CD4-positive, CD25-positive, alpha-beta regulatory T cell (primary cell): ENCODE measurements at places on chromosomes 4 and X. TPM values are rescaled to one million over a fixed set of nuclear protein-coding genes. Genes with fewer than 3 reads are reported as not detected.
A peak's percentile ranks its signal among the peaks of the same experiment; 100 is the strongest.

DNA sequence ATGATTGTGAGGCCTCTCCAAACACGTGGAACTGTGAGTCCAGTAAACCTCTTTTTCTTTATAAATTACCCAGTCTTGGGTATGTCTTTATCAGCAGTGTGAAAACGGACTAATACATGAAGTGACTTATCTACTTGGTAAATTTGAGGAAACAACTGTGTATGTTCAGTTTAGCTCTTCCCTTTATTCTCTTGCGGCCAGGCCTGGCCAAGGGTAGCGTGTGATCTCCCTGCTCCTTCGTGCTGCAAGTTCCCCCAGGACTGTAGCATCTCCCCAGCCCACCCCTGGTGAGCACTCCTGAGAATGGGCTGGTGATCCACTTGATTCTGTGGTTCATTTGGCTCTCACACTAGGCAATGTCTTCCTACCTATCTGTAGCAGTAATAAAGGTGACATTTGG is 53.2 kb upstream of the CHRNA9 start:
- DNase-seq: no peak
- H3K4me1 ChIP-seq: peaks cover 29% of the 10 kb centered on the region
- H3K36me3 ChIP-seq: no peaks in the 10 kb centered on the region
- H3K27ac ChIP-seq: no peak overlapping the region

EREG gene
- not detected for polyA plus RNA-seq

GRCh38 chrX:9765737-9766097 is at the start of gene GPR143:
GPR143 (minus strand) TSS chrX:9765847; CDS start chrX:9765817, 30 bp downstream.
- H3K4me3 ChIP-seq: no peak within 1 kb of the TSS
- H3K36me3 ChIP-seq: no peaks in the 10 kb centered on the region
- no peaks in the 10 kb centered on the region for H3K27me3 ChIP-seq

RBM41 gene
- 10.2 TPM for polyA plus RNA-seq

GRCh38 chrX:9676738-9677097 is 88.9 kb downstream of the GPR143 start:
- DNase-seq: no peak
- no peaks in the 10 kb centered on the region for H3K27me3 ChIP-seq
- H3K4me1 ChIP-seq: peaks cover 6% of the 10 kb centered on the region
- no peaks in the 10 kb centered on the region for H3K36me3 ChIP-seq
- no peak overlapping the region for H3K4me3 ChIP-seq

SYNPO2 gene
- 0.24 TPM for polyA plus RNA-seq

FRG2 gene
- polyA plus RNA-seq: not detected

DNA sequence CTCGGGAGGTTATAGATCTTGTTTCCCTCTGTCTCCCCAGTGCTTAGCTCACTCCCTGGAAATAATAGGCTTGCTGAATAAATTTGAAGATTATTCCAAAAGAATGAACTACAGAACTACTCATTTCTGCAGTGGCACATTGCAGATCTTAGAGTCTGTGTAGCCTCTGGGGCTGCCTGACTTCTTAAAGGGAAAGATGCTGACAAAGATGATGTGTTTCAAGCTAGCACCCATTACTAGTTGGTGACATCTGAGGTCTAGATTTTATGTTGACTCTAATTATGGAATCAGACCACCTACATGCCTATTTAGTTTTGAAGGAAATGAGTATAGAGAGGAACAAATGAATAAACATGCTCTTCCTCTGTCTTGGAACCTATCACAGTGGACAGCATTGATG is 123.7 kb upstream of the KCNIP4 start:
- H3K4me3 ChIP-seq: no peak overlapping the region
- no peaks in the 10 kb centered on the region for H3K27me3 ChIP-seq
- no peaks in the 10 kb centered on the region for H3K4me1 ChIP-seq
- DNase-seq: no peak

- peak overlapping the region; percentile 68 for H3K4me3 ChIP-seq
- peak; percentile 22 for DNase-seq
- H3K36me3 ChIP-seq: peaks cover 4% of the 10 kb centered on the region
- no peaks in the 10 kb centered on the region for H3K27me3 ChIP-seq
- H3K27ac ChIP-seq: peak overlapping the region; percentile 78
- peaks cover 42% of the 10 kb centered on the region for H3K4me1 ChIP-seq
Observed at GRCh38 chrX:47191331-47191730, 2.3 kb upstream of the UBA1 start.

DNA sequence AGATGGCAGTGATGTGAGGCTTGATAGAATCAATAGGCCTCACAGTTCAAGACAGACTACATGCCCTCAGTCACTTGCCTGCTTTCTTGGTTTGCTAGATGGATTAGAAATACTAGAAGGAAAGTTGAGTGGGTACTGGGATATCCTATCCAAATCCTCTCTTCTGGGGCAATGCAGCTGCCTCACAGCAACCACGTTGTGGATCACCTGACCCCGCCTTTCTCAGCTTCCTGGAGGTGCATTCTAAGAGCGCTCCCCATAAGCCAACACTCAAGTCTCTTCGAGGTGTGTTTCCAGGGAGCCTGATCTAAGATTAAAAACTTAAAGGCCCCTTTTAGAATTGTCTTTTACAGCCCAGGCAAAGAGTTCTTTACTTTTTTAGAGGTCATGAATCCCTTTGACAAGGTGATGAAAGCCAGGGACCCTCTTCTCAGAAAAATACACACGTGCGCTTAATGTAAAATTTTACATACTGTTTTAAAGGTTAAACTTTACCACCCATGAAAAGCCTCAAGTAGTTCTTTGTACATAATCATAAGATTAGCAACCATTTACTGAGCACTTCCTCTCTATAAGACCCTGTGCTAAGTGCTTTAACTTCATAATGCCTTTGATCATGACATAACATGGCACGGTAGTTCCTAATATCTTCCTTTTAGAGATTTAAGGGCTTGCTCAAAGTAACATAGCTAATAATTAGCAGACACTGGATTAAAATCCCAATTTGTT is 840 bp upstream of the RPL34 start:
- no peaks in the 10 kb centered on the region for H3K27me3 ChIP-seq
- H3K36me3 ChIP-seq: peaks cover 29% of the 10 kb centered on the region
- H3K27ac ChIP-seq: peak overlapping the region; percentile 91
- peak; percentile 37 for DNase-seq
- H3K4me1 ChIP-seq: peaks cover 33% of the 10 kb centered on the region

DNA sequence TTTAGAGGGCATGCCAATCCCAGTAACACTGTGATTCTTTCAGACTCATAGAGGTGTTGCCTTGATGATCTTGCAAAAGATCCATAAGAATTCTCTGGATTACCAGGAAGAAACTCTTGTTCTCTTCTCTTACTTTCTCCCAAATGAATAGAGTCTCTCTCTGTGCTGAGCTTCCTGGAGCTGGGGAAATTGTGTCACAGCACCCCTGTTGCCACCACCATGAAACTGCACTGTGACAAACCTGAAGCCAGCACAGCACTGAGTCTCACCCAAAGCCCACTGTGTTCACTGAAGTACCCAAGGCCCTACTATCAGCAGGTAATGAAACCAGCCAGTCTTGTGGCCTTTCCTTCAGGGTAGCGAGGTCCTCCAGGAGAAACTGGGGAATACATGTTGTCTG is 332.7 kb upstream of the FGF16 start:
- H3K4me1 ChIP-seq: no peaks in the 10 kb centered on the region
- DNase-seq: no peak
- no peak overlapping the region for H3K27ac ChIP-seq

DNA sequence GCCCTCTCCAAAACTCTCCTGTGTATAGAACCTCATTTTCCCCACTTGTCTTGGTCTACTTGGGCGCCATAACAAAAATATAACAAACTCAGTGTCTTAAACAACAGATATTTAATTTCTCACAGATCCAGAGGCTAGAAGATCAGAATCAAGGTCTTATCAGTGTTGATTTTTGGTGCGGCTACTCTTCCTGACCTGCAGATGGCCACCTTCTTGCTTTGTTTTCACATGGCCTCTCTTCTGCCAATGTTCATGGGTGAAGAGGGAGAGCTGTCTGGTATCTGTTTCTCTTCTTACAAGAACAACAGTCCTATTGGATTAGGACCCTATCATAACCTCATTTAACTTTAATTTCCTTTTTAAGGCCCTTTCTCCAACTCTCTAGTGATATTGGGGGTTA is 177.3 kb downstream of the PABPC4L start:
- no peaks in the 10 kb centered on the region for H3K36me3 ChIP-seq
- no peak for DNase-seq
- H3K4me1 ChIP-seq: no peaks in the 10 kb centered on the region
- H3K4me3 ChIP-seq: no peak overlapping the region
- H3K27me3 ChIP-seq: no peaks in the 10 kb centered on the region

FSTL5 gene
- not detected for polyA plus RNA-seq

CCNG2 gene
- 45.0 TPM for polyA plus RNA-seq

DNA sequence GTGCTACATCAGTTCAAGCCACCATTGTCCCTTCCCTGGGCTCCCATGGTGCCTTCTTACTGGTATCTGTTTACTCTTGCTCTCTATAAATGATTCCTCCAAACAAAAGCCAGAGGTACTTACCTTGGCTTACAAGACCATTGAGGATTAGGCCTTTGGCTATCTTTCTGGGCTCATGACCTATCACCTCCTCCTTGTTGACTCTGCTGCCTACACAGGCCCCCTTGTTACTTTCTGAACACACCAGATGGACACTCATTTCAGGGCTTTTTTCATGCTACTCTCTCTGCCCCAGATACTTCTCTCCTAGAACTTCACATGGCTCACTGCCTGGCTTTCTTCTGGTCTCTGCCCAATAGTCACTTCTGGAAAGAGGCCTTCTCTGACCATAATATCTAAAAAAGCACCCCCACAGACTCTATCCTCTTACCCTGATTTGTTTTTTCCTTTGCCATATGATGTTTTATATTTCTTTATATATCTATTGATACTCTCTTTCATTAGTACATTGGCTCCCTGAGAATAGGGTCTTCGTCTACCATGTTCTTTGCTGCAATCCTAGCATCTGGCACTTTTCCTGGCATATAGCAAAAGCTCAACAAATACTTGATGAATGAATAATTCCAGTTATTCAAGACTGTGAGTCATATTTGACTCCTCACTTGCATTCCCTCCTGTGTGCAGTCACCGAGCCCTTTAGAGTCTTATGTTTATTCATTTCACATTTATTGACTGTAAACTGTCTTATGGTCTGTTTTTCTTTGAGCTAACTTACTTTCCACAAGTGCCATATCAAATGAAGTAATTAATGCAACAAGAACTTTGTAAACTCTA is 27.1 kb upstream of the TAPT1 start:
- H3K27me3 ChIP-seq: no peaks in the 10 kb centered on the region
- no peak overlapping the region for H3K27ac ChIP-seq
- no peaks in the 10 kb centered on the region for H3K4me1 ChIP-seq
- no peak for DNase-seq
- peaks cover 3% of the 10 kb centered on the region for H3K36me3 ChIP-seq

NEXMIF gene
- polyA plus RNA-seq: not detected

- DNase-seq: no peak
- H3K4me1 ChIP-seq: no peaks in the 10 kb centered on the region
- H3K36me3 ChIP-seq: no peaks in the 10 kb centered on the region
- no peak overlapping the region for H3K27ac ChIP-seq
Observed at GRCh38 chrX:28876408-28876807, 289.2 kb downstream of the IL1RAPL1 start.

DNA sequence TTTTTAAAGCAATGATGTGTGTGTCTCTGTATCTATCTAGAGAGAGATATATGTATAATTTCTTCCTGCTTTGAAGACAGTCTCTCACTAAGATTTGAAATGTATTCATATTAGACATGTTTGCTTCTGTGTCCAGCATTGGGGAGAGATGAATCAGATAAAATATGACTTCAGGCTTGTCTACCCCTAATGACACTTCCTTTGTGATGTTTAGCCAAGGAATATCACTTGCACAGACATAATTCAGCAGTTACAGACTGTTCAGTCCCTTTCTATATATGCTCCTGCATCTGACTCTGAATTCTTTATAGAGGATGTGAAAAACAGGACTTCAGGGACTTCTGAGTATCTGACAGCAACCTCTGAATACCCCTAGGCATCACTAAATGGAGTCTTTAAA is 158.4 kb downstream of the DCLK2 start:
- H3K36me3 ChIP-seq: no peaks in the 10 kb centered on the region
- no peak for DNase-seq
- H3K27me3 ChIP-seq: peaks cover 6% of the 10 kb centered on the region
- no peaks in the 10 kb centered on the region for H3K4me1 ChIP-seq

- peaks cover 100% of the 10 kb centered on the region for H3K4me1 ChIP-seq
- peak overlapping the region; percentile 57 for H3K4me3 ChIP-seq
- no peak for DNase-seq
Observed at GRCh38 chr4:108115168-108115526, 53.6 kb downstream of the LEF1 start.

DNA sequence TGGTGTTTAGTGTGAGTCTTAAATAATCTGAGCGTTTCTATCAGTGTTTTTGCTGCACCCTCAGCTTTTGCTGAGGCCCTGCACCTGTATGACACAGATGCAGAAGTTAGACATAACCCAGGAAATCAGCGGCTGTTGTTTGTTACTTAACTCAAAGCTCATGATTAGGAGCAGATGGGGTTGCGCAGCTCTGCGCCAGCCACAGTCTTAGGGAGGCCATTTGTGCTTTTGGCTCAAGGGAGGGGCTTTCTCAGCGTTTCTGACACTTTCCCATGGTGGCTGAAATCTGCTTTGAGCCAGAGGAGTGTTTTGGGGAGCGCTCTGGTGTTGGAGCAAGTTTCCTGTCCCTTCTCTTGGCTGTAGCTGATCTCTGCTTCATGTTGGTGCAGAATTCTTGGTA is 433.8 kb downstream of the NAF1 start:
- H3K4me3 ChIP-seq: no peak overlapping the region
- no peaks in the 10 kb centered on the region for H3K4me1 ChIP-seq
- DNase-seq: no peak
- H3K27ac ChIP-seq: no peak overlapping the region
- no peaks in the 10 kb centered on the region for H3K27me3 ChIP-seq

IGFBP7 gene
- polyA plus RNA-seq: not detected

VCX gene
- not detected for polyA plus RNA-seq

DNA sequence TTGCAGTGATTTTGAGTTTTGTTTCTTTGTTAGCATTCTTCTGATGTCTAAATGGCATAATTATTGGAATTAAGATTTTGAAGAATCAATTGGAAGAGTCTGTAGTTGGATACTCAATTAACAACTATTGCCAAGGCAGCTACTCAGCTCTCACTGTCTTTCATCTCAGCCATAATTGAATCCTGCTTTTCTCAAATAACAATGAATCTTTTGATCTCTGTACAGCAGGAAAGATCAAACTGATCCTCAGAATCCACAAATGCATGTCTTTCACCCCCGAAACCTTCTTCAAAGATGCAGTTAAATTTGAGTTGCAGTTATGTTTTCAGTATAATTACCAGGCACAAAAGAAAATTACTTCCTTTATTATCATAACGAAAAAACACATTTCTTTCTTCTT is 86.2 kb downstream of the MAD2L1 start:
- H3K36me3 ChIP-seq: no peaks in the 10 kb centered on the region
- peaks cover 2% of the 10 kb centered on the region for H3K27me3 ChIP-seq
- H3K27ac ChIP-seq: no peak overlapping the region
- no peak for DNase-seq
- no peak overlapping the region for H3K4me3 ChIP-seq
- H3K4me1 ChIP-seq: no peaks in the 10 kb centered on the region

JAKMIP1 gene
- 32.6 TPM for polyA plus RNA-seq

DNA sequence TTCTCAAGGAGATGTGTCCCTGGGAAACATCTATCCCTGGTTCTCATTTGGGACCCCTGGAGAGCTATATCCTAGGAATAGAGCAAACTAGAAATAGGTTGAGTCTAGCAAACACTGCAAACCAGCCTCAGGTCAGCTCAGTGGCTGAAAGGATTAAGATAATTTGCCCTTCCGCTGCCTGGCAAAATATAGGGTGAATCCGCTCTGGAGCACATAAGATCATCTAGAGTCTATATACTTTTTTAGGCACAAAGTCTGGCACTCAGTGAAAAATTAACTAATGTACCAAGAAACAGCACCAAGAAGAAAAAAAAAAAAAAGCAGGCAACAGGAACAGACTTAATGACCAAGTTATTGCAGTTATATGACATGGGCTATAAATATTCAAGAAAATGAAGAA is 7.3 kb upstream of the GUCY2F start:
- no peaks in the 10 kb centered on the region for H3K4me1 ChIP-seq
- H3K27me3 ChIP-seq: no peaks in the 10 kb centered on the region
- no peak overlapping the region for H3K4me3 ChIP-seq
- no peak overlapping the region for H3K27ac ChIP-seq
- no peak for DNase-seq
